ENCODE measurements at places on chromosomes 13 and 19.

GRCh38 chr19:4986471-4986891 lies 17.6 kb downstream of the KDM4B start:
- no peak for DNase-seq

- no peak for DNase-seq
Observed at GRCh38 chr19:27393591-27393990, 1819.4 kb downstream of the UQCRFS1 start.

- DNase-seq = no peak
Observed at GRCh38 chr13:27269114-27269665, 1.4 kb upstream of the RASL11A start.

- peak; percentile 26 for DNase-seq
Observed at GRCh38 chr13:52348071-52348470, 57.9 kb downstream of the THSD1 start.

GRCh38 chr19:46014941-46015686 lies 7.7 kb downstream of the PGLYRP1 start:
- DNase-seq = peak; percentile 67

- peak; percentile 72 for DNase-seq
Observed at GRCh38 chr19:13033819-13034611, 38.7 kb downstream of the NFIX start.
